ENCODE measurements at places on chromosomes 3 and 15.

GRCh38 chr3:56693750-56694149, 10.7 kb upstream of the TASOR start:
- no peak for DNase-seq

DNA sequence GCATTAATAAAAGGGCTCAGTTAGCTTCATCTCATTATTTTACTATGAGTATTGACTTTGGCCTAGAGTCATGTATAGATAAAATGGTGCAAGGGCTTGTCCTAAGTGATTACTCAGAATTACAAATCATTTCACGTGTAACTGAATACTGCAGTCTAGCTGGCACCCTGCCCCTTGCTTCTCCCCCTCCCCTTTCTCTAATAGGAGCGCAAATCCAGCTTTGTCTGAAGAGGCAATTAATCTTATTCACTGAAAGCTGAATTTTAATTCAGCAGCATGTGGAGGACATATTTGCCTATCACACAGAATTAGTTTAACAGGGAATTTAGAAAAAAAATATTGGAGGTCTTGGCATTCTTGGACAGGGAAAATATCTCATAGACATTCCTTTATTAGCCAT, 412.1 kb upstream of the DPH6 start:
- DNase-seq: no peak

- peak; percentile 35 for DNase-seq
These were observed 131.6 kb upstream of the RASGRP1 start for GRCh38 chr15:38696109-38696727.

GRCh38 chr3:63056932-63057331, 181.7 kb upstream of the CADPS start:
- DNase-seq: no peak

DNA sequence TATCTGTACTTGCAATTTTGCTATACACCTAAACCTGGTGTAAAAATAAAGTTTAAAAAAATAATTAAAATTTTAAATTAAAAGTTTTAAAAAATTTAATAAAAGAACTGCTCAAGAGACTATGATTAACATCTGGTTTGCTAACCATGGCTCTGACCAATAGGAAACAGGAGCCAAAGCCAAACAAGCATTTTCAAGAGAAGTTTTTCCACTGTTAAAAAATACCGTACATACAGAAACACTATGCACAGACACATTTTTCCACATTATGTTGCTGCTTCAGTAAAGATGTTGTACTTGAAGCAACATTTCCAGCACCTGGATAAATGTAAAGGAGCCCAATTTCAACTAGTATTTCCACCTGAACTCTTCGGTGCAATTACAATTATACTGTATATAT, 543.9 kb upstream of the NAALADL2 start:
- no peak for DNase-seq

GRCh38 chr15:48358229-48359152, 27.3 kb downstream of the DUT start:
- DNase-seq: no peak
